ENCODE measurements at places on chromosomes 11 and 22.

GRCh38 chr22:17056058-17056457 is 28.7 kb upstream of the IL17RA start:
- no peak for DNase-seq

DNA sequence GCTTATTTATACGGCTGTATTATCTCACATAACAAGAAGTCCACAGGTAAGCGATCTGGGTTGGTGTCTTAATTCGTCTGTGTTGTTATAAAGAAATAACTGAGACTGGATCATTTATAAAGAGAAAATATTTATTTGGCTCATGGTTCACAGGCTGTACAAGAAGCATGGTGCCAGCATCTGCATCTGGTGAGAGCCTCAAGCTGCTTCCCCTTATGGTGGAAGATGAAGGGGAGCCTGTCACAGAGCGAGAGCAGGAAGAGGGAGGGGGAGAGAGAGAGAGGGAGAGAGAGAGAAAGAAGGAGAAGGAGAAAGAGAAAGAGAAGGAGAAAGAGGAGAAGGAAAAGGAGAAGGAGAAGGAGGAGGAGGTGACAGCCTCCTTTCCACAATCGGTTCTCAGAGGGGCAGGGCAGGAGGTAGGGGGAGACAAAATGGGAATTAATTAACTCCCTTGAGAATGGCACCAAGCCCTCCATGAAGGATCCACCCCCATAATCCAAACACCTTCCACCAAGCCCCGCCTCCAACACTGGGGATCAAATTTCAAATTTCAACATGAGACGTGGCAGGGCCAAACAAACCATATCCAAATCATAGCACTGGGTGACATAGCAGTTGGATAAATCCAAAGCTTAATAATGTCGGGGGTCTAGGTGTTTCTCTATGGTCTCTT is 15.0 kb upstream of the TRIM44 start:
- no peak for DNase-seq

- DNase-seq, result peak; percentile 48
Measured at GRCh38 chr11:110376711-110377324, 52.9 kb upstream of the FDX1 start.

GRCh38 chr11:58774164-58774593 is 42.4 kb upstream of the GLYAT start:
- DNase-seq, result no peak

DNA sequence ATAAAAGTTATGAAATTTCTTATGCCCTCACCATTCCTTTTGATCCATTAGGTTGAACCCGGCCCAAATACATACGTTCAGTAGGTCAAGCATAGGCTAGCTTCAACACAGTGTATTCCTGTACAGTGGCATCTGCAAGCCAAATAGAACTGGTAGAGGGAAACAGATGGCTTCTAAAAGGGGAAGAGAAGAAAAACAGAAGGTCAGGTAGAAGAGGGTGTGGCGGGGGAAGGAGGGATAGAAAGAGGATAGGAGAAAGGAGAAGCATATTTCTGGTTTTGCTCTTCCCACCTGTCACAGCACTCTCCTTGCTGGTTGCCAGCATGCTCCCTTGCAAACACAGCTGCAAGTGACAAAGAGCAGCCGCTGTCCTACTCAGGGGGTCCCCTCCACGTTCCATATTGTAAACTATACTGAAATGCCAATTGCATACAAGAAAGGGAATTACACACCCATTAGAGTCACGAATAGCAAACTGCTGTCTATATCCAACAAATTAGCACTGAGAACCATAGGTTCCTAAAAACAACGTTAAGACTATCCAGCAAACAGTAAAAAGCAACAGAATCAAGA is 71.8 kb downstream of the PHF21A start:
- DNase-seq, result no peak

DNA sequence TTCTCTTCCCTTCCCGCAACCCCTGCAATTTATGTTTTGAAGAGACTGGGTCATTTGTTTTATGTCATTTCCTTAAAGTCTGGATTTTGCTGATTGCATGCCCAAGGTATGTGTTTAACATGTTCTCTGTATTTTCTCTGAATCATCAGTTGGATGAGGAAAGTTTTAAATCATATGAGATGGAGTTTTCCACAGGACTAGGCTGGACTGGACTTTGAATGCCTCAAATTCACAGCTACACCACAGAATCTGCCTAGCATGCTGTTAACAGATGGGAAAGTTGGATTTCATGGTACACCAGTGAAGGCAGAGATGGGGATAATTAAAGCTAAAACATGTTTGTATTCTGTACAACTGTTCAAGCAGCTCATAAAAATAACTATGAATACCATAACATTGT is 62.6 kb downstream of the CWC15 start:
- DNase-seq, result no peak
